ENCODE measurements at places on chromosomes 16 and 17. TPM values are rescaled to one million over a fixed set of nuclear protein-coding genes. Genes with fewer than 3 reads are reported as not detected.
A peak's percentile ranks its signal among the peaks of the same experiment; 100 is the strongest.

TENT4B gene
- 7.8 TPM for total RNA-seq

RGS11 gene
- 15.4 TPM for total RNA-seq

GRCh38 chr17:16873174-16874035 lies 98.5 kb downstream of the TNFRSF13B start:
- no peak for DNase-seq

DNA sequence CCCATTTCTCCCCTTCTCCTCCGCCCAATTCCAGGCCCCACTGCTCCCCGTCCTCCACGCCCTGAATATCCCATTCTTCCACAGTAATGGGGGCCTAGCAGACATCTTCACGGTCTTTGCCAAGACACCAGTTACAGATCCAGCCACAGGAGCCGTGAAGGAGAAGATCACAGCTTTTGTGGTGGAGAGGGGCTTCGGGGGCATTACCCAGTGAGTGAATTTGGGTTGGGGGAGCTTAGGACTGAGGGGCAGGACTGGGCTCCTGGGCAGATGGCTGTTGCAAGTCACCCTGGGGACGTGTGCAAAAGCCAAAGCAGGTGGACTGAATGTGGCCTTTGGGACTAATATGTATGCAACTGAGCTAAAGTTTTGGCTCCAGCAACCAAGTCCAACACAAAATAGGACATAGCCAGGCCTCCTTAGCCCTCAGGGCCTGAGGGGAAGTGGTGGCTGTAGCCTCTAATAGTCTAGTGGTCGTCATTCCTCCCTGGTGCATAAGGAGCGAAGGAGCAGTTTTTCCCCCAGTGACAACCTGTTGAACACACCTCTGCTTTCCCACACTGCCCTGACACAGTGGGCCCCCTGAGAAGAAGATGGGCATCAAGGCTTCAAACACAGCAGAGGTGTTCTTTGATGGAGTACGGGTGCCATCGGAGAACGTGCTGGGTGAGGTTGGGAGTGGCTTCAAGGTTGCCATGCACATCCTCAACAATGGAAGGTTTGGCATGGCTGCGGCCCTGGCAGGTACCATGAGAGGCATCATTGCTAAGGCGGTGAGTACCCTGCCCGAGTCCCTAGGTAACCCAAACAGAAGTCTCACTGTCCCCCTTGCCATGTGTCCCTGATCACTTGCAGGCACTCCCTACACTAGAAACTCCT lies 2.6 kb downstream of the ACADVL start:
- DNase-seq = no peak

DNA sequence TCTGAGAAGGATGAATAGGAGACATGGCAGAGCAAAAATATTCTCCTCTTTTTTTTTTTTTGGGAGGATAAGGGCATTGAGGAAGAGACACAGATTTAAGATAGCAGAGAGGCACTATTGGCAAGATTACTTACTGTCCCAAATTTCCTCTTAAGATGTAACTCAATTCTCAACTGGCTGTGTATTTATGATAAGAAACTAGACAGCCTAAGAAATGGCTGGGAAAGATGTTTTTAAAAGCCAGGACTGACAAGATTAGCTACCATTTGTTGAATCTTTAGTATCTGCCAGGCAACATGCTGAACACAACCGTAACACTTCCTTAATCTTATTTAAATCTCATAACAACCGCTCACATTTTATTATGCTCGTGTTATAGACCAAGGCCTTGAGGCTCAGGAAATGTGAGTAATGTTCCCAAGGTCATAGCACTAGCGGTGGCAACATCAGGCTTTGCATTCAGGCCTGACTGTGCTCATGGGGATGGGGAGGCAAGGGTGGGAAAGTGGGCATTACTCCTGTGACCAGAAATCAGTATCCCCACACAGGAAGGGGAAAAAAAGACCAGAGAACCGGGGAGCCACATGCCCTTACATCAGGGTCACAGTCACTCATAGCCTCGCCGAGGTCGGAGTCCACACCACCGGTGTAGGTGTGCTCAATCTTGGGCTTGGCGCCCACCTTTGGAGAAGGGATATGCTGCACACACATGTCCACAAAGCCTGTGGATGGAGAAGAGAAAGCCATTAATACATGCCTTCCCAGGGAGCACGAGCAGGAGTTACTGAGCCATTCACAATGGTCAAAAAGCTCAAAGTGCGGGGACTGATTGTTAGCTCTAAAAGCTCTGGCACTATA lies 15.6 kb downstream of the HIGD1B start:
- no peak for DNase-seq

GRCh38 chr17:40936976-40937375 lies 470 bp downstream of the KRT23 start:
- no peak for DNase-seq

DNA sequence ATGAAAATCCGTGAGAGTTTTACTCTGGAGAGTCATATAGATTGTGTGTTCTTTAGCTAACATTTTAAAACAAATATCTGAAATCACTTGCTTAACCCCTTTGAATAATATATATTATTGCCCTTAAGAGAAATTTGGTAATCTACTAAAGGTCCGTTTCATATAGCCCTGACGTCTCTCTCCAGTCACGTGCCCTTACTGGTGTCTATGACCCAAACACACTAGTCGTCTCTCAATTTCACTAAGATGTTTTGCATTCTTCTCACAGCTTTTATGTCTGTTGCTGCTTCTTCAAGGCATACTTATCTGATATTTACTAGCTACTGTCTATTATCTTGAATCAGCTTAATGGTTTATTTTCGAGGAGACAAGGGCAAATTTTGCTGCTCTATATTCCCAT lies 409.9 kb downstream of the KCNJ18 start:
- no peak for DNase-seq

GRCh38 chr17:75271955-75272847 lies 1.2 kb upstream of the MIF4GD start:
- DNase-seq = peak; percentile 79

DNA sequence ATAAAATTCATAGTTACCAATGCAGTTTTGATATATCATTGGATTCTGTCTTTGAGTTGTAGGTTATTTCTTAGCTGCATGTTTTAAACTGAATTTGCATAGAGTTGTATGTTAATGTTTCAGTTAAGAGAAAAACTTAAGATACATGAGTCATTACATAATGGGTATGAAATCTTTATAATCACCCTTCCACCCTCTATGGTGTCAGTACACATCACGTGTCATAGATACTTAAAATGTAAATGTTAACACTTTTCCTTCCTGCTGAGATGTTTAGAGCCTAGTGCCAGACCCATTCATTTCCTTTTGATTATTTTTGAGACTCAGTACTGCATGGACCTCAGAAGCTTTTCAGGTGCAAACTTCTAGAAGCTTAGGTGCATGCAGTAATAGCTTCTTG lies 20.5 kb downstream of the ZNF207 start:
- no peak for DNase-seq

DNA sequence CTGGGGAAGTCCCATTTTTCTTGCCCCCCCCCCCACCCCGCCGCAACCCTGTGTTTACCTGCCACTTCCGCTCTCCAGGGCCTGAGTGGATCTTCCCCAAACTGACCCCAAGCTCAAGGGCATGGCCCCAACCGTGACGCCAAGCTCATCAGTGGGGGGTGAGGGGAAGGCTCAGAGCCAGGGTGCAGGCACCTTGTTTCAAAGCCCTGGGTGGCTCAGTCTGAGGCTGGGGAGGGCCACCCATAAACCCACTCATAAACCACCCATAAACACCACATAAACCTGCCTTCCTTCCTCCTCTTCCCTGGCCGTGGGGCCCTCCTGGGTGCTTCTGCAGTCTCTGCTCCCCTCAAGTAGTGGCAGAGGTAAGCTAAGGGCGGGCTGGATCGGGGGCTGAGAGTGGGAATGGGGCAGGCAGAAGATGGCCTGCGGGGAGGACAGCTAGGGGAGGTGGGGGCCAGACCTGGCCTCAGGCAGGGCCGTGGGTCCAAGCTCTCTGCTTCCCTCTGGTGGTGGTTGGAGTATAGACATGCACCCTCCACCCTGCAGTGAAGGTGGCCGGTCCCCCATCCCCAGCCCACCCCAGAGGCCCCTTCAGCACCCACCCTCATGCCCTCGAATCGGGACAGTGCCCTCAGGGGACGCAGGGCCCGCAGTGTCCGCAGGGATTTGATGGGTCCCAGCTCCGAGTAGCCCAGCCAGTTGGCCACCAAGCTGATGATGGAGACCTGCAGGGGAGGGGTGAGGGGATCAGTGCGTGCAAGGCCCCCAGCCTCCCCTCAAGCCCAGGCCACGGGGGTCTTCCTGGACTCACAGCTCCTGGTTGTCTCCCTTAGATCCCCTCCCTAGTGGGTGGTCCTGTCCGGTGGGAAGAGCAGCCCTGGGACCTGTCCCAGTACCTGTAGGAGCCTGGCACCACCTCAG lies 14.6 kb upstream of the CD79B start:
- DNase-seq = peak; percentile 63

- DNase-seq = no peak
Observed at GRCh38 chr17:77581480-77581879, 377.0 kb upstream of the TNRC6C start.

DNA sequence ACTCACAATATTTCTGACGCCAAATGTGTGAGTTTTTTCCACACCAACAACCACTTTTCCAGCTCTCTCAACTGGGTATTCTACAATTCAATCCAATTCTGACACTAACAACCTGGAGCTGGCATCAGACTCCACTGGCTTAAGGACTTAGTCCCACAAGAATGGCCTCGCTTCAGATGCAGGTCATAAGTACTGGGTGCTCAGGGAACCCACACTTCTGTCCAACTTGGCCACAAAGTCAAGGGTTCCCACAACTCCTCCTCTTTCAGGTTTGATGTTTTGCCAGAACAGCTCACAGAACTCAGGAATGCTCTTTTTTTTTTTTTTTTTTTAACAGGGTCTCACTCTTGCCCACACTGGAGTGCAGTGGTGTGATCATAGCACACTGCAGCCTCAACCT lies 56.1 kb upstream of the TMC5 start:
- DNase-seq = no peak

- DNase-seq = no peak
Observed at GRCh38 chr17:35241520-35241919, 1.4 kb upstream of the SLFN5 start.

GRCh38 chr17:83149761-83150251 lies 70.4 kb downstream of the METRNL start:
- no peak for DNase-seq

- DNase-seq = no peak
Observed at GRCh38 chr17:27579897-27580321, 51.1 kb upstream of the LGALS9 start.
